ENCODE measurements at places on chromosomes 1 and 21. TPM values are rescaled to one million over a fixed set of nuclear protein-coding genes. Genes with fewer than 3 reads are reported as not detected.

- DNase-seq = no peak
These were observed 18.5 kb upstream of the KCNE2 start for GRCh38 chr21:34345091-34345871.

- no peak for DNase-seq
These were observed 6.2 kb upstream of the MIXL1 start for GRCh38 chr1:226217273-226217672.

STIL gene
- total RNA-seq = 11.3 TPM

YARS1 gene
- 153 TPM for total RNA-seq

DNA sequence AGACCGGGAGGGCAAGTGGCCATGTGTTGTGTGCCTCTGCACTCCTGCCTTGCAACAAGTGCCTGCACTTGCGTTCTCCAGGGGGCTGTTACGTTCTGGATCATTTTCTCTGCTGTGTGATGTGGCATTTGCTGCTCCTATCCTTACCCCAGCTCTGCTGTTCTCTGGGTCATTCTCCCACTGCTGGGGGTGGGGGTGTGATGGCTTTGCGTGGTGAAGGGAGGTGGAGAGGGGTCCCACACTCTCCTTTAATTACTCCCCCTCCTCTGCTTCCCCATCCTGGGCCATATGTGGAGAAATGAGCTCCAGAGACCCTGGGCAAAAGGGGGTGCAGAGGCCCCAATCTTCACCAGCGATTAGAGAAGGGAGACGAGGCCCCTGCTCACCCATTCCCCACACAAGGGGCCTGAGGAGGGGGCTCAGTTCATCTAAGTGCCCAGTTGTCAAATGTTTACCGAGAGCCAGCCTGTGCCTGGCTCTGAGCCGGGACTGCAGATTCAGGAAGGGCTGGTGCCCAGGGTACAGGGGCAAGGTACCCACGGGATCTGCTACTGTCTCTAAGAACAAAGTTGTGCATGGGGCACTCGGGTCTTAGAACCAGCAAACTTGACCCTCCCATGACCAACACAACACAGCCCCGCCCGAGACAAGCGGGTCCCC lies 355.4 kb downstream of the PTPRU start:
- DNase-seq = no peak

DNA sequence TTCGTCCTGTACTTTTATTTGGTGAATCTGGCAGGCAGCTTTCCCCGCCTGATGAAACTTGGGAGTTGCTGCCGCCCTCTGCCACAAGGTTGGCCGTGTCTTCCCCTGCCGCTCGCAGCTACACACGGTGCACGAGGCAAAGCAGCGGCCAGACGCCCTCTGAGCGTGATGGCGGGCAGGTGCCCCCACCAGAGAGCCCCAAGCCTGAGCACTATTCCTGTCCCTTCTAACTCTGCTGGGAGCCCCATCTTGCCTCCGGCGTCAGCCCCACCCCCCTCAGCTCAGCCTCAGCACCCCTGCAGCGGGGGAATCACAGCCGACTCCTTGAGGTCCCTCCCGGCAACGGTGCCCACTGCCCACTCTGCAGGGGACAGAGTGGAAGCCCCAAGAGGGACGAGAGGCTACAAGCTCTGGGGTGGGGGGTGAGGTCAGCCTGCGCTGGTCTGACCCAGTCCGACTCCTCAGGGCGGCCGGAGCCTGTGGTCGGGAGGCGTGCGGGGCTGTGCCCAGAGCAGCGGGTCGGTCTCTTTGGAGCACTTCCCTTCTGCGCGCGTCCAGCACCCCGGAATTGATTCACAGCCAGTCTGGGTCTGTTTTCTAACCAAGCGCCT lies 41.3 kb downstream of the RIPK4 start:
- no peak for DNase-seq

GRCh38 chr21:38729291-38729690 lies 76.4 kb upstream of the ETS2 start:
- DNase-seq = no peak

LPAR3 gene
- 0.82 TPM for total RNA-seq

DNA sequence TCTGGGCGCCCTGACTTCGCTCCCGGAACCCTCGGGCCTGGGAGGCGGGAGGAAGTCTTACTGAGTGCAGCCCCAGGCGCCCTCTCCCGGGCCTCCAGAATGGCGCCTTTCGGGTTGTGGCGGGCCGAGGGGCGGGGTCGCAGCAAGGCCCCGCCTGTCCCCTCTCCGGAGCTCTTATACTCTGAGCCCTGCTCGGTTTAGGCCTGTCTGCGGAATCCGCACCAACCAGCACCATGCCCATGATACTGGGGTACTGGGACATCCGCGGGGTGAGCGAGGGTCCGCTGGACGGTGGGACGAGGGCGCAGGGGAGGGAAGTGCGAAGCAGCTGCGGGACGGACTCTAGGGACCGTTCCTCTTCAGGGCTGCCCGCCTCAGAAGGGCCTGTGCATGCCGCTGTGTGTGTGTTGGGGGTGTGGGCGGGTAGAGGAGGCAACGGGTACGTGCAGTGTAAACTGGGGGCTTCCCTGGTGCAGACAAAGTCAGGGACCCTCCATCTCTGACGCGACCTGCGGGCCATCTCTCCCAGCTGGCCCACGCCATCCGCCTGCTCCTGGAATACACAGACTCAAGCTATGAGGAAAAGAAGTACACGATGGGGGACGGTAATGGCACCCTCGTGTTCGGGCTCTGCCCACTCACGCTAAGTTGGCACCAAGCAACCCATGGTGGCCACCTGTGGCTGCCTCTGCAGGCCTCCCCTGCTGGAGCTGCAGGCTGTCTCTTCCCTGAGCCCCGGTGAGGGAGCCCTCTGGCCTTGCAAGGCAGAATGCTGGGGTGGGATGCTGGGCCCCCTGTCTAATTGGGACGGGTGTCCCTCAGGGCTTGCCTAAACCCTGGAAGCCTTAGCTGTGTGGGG lies at the start of gene GSTM1:
TSS of gene GSTM1 (plus strand) at position 177 of the 859 bp plus-strand sequence. CDS start at position 234, 57 bp downstream.
- DNase-seq = no peak

DNA sequence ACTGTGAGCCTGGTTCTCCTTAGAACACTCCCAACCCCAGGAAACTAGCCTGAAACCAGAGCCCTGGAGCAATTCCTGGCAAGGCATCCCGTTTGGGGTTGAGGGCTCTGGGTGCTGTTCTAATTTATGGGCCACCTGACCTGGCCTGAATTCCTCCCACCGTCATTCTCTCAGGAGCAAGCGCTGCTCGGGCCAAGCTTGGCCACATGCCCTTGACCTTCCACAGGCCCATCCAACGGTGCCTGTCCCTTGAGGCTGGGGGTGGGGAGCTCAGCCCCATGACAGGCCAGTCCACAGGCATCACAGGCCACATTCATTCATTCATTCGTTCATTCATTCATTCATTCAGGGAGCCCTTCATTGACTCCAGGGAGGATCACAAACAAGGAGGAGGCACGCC lies 5.3 kb downstream of the PADI2 start:
- no peak for DNase-seq

GRCh38 chr1:1616045-1616790 lies 918 bp downstream of the MIB2 start:
- peak; percentile 24 for DNase-seq

- DNase-seq = no peak
These were observed 2.7 kb downstream of the PRMT2 start for GRCh38 chr21:46637952-46638746.

- DNase-seq = peak; percentile 5
These were observed 181.8 kb downstream of the ZNF281 start for GRCh38 chr1:200228081-200228480.

HAX1 gene
- 320 TPM for total RNA-seq

SPRR2G gene
- not detected for total RNA-seq

TTC34 gene
- total RNA-seq = 0.03 TPM

GRCh38 chr1:41682845-41683625 lies 198.6 kb upstream of the EDN2 start:
- no peak for DNase-seq

DNA sequence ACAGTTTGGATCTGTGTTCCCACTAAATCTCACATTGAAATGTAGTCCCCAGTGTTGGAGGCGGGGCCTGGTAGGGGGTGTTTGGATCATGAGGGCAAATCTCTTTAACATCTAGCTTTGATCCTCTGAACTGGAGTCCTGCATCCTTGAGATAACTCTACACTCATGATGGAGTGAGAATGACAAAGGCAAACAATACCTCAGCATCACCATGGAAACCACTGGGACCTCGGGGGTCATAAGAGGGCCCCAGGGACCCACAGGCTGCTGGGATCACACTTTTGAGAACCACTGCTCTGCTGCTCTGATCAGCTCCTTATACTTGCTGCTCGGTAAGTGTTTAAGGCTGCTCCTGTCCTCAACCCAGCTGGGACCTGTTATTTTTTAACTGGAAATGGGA lies 13.4 kb upstream of the OBSCN start:
- DNase-seq = no peak

DNA sequence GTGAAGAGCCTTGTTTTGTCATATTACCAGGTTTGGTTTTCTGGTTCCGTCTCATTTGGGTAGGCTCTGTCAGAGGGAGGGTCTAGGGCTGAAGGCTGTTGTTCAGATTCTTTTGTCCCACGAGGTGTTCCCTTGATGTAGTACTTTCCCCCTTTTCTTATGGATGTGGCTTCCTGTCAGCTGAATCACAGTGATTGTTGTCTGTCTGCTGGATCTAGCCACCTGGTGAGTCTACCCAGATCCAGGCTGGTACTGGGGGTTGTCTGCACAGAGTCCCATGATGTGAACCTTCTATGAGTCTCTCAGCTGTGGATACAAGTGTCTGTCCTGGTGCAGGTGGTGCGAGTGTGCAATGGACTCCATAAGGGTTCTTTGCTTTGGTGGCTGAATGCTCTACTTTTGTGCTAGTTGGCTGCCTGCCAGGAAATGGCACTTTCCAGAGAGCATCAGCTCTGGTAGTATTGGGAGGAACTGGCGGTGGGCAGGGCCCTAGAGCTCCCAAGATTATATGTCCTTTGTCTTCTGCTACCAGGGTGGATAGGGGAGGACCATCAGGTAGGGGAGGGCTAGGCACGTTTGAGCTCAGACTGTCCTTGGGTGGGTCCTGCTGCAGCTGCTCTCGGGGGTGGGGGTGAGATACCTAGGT lies 246.0 kb downstream of the RYR2 start:
- no peak for DNase-seq

HAO2 gene
- total RNA-seq = 0.21 TPM

AMY1B gene
- not detected for total RNA-seq

GRCh38 chr1:2300004-2300771 lies 72.1 kb downstream of the SKI start:
- DNase-seq = no peak

GRCh38 chr1:86470859-86471258 lies 2.1 kb downstream of the CLCA1 start:
- DNase-seq = no peak

- no peak for DNase-seq
These were observed 8.2 kb downstream of the NES start for GRCh38 chr1:156668801-156669637.

GRCh38 chr1:62450301-62450700 lies 13.5 kb downstream of the USP1 start:
- no peak for DNase-seq

DNA sequence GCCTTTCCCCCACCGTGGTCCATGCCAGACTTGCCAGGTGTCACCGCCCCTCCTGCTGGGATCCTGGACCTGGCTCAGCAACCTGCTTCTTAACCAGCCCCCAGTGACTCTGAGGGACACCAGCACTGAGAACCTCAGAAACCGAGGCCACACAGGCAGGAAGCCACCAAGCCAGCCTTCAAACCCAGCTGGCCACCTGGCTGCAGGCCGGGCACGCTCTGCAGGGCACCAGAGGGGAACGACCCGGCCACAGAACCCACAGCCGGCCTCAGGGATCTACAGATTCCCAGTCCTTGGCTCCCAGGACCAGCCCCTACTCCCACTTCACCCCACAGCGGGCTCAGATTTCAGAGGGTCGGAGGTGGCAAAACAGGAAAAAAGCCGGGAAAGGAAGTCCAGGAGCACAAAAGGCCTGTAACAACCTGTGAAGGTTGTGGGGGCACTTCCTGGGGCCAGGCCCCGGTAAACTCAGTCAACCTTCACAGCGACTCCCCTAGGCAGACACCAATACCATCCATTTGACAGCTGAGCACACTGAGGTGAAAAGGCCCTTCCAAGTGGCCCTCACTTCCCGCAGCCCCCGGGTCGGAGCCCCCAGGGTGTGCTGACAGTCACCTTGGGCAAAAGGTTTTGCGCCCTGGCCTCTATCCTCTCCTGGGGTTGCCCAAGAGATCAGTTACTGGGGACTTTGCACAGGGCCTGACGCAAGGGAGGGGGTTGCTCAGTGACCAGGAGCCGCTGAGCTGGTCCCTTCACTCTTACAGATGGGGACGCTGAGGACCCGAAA lies 14.1 kb downstream of the RUNX3 start:
- no peak for DNase-seq

KDF1 gene
- total RNA-seq = not detected

DNA sequence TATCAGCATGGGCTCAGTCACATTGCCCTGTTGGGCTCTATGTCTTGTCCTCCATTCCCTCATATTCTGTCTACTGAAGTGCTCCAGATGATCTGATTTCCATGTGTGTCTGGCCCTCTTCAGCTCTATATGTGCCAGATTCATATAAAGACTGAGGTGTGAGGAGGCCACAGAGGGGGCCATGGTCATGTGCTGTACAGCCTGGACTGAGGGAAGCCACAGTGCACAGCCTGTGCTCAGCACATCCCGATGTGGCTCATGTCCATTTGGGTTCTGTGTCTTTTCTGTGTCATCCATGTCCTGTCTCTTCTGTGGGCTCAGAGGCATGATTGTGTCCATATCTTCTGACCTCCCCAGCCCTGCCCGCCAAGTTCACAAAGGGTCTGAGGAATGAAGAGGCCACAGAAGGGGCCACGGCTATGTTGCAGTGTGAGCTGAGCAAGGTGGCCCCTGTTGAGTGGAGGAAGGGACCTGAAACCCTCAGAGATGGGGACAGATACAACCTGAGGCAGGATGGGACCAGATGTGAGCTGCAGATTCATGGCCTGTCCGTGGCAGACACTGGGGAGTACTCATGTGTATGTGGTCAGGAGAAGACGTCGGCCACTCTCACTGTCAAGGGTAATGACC lies 97.0 kb downstream of the OBSCN start:
- no peak for DNase-seq

GRCh38 chr1:78884685-78885452 lies 121.7 kb downstream of the ADGRL4 start:
- no peak for DNase-seq

GRCh38 chr1:109879881-109880525 lies 30.6 kb upstream of the CSF1 start:
- DNase-seq = no peak

Data from SK-MEL-5 (cell line).